H54 (cell line): ENCODE measurements at places on chromosomes 4 and X.

GRCh38 chrX:44071847-44072551, 98.8 kb upstream of the NDP start:
- DNase-seq: peak; percentile 6

DNA sequence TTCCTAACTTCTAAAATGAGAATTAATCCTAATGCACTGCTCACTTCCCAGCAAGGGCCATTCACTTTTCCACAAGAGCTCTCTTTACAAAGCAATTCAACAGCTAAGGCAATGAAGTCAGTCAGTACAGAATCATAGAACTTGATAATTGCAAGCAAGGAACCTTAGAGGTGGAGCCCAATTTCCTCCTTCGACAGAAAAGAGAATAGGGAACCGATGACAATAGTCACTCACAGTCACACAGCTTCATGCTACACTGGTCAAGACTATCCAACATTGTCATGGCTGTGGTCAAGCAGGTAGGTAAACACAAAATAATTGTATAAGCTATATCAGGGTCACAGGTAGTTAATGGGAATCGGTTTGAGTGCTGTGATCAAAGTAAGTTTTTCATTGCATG, 90.0 kb downstream of the ELOVL6 start:
- DNase-seq: no peak

GRCh38 chr4:7770224-7771050, 169.2 kb downstream of the AFAP1 start:
- DNase-seq: no peak

- DNase-seq: no peak
These were observed 721 bp downstream of the FAM184B start for GRCh38 chr4:17780501-17781299.

DNA sequence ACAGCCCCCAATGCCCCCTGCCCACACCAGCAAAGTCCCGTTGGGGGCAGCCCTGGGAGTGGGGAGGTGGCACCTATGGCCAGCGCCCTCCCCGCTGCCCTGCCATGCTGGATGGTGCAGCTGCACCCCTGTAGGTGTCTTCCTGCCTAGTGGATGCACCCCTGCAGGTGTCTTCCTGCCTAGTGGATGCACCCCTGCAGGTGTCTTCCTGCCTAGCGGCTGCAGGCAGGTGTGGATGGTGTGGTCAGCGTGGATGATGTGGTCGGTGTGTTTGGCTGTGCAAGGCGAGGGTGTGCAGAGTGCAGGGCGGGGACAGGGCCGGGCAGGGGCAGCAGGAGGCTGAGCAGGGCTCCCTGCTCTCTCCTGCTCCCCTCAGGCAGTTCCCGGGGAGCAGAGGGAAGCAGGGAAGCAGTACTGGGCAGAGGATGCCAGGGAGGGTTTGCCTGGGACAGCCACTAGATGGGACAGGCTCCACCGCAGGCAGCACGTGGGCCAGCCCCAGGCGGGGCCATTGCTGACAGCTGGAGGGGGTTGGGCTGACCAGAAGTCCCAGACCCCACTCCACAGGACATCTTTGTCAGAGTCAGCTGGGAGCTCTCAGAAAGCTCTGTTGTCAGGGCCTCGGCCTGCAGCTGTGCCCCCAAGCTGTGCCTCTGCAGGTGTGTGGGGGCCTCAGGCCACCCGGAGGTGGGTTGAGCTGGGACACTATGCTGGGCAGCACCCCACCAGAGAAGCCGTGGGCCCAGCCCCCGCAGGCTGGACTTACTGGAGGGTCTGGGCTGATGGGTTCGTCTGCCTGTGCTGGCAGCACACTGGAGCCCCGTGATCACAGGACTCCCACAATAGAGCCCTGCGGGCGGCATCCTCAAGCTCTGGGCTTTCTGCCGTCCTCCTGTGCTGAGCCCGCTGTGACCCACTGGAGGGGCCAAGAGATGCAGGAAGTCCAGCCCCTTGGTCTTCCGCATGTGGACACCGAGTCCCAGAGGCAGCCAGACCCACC, 23.7 kb downstream of the DOK7 start:
- no peak for DNase-seq

DNA sequence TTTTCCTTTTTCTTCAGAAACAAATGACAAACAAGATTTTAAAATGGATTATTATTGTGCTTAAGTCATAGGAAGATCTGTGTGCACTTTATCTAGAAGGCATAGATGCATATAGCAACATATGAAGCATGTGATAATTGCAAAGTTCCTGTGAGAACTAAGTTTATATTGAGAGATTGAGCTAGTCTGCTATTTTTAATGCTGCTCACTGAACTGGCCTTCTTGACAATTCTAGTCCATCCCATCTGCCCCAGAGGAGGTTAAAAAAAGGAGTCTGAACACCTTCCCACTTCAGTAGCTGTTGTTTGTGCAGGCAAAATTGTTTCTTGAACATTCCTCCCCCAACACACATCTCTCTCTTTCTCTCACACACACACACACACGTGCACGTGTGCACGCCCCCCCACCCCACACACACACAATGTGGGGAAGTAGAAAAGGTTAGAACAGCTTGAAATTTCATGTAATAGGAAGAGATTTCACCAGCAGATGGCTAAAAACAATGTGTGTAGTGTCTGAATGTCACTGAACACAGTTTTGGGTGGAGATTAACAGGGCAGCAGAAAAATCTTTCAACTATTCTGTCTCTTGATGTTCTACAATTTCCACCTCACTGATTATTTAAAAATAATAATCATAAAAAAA, 108.0 kb downstream of the GPM6A start:
- no peak for DNase-seq

GRCh38 chr4:164177753-164178152, 576.2 kb upstream of the SMIM31 start:
- no peak for DNase-seq

GRCh38 chr4:89781321-89781720, 55.6 kb downstream of the SNCA start:
- no peak for DNase-seq

GRCh38 chr4:155972098-155972497, 18.4 kb upstream of the CTSO start:
- DNase-seq: no peak

GRCh38 chr4:183563874-183564273, 59.0 kb downstream of the ING2 start:
- peak; percentile 27 for DNase-seq

DNA sequence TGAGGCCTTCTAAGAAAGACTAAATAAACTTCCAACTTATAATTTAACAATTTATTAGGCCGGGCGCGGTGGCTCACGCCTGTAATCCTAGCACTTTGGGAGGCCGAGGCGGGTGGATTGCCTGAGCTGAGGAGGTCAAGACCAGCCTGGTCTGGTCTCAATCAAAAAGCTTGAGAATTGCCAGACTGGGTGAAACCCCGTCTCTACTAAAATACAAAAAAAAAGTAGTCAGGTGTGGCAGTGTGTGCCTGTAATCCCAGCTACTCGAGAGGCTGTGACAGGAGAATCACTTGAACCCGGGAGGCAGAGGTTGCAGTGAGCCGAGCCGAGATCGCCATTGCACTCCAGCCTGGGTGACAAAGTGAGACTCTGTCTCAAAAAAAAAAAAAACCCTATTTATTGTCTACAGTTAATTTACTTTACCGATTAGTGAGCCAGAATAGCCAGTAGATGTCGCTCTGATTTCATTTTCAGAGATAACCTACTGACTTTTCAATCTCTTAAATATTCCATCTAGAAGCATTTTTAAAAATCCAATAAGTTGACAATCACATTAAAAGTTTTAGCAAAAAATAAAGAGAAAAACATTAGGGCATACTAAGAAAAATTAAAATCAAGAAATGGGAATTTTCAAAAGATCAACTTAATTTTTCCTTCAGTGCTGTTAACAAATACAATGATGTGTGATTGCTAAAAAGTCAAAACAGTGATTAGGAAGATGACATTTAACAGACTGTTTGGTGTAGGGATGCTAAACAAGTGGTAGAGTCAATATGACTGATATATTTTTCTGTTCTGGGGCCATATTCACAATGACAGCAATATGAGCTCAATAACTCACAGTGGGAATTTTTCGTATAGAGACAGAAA, 4.3 kb upstream of the SHROOM3 start:
- DNase-seq: no peak

DNA sequence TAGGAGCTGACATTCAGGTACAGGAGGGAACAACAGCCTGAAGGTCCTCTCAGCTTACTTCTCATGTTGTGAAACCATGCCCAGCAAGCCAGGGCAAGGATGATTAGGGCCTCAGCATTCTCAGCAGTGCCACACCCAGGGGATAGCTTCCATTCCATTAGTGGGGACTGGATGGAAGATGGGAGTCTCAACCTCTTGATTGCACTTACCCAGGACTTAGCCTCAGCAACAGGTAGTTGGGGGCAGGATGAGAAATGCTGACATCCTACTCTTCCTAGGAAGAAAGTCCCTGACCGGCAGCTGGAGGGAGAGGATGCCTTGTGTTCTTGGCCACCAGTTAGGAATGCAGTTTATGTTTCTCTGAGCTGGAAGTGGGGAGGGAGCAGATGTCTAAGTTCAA, 8.8 kb upstream of the BEX3 start:
- DNase-seq: no peak

DNA sequence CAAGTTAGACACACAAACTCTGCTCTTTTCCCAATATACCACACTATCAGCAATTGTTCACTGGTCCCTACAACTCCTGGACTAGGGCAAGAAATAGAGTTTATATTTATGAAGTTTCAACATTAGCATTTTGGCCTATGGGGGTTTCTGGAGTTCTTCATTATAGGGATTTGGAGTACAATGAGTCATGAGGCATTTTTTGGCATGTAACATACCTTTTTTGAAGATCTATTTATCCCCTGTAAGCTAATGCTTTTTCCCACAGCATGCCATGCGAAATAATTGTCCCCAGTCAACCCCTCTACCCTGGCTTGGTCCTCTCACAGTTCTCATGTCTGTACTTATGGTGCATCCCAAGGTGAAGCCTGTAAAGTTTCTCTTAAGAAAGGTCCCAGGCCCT, 36.7 kb upstream of the EDA2R start:
- DNase-seq: no peak

- DNase-seq: no peak
These were observed 110.5 kb downstream of the PCDH18 start for GRCh38 chr4:137421796-137422195.

DNA sequence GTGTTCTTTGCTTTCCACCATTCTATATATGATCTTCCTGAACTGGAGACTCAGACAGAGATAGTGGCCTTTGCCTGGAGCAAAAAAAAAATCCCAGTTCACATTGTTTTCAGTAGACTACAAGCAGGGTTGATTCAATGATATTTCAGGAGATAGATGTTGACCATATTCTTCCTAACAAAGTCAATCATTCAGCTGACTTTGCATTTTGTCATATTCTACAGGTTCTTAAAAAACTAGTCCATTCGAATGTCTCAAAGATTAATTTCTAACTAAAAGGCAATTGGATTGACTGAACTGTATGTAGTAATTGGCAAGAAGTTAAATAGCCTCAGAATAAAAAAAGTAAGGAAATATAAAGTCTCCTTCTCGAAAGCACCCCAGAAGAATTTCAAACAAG, 479.5 kb downstream of the NKX6-1 start:
- DNase-seq: no peak

- peak; percentile 38 for DNase-seq
These were observed 62.9 kb downstream of the ANAPC4 start for GRCh38 chr4:25439918-25440477.

GRCh38 chrX:137354851-137355250, 211.1 kb upstream of the ZIC3 start:
- DNase-seq: no peak

DNA sequence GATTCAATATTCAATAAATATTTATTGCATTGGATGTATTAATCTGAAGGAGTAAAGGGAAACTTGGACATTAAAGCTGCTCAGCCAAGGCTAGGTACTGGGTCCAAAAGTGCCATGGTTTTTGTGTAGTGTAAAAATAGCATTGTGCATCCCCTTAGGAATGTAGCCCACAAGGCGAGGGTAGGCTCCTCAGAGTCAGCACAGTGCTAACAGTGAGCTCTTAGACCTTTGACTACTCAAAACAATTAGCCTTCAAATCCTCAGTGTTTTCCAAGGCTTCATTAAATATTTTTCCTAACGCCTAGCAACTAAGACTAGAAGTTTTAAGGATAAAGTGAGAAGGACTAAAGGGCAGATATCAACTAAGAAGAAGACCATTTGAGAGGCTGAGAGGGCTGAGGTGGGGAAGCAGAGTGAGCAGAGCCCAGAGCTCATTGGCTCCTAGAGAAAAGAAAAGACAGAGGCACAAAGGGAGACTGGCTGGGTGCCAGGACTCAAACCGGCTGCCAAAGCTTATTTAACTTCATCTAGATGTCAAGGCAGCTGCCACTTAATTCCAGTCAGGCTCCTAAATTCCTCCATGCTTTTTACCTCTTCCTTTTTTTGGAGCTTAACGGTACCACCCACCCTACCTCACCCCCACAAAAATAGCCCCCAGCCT, 17.0 kb downstream of the PRKG2 start:
- DNase-seq: no peak

DNA sequence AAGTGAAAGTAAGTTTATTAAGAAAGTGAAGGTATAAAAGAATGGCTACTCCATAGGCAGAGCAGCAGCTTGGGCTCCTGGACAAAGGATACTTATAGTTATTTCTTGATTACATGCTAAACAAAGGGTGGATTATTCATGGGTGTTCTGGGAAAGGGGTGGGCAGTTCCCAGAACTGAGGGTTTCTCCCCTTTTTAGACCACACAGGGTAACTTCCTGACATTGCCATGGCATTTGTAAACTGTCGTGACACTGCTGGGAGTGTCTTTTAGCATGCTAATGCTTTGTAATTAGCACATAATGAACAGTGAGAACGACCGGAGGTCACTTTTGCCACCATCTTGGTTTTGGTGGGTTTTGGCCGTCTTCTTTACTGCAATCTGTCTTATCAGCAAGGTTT, 557.6 kb downstream of the SPRY1 start:
- DNase-seq: no peak

GRCh38 chr4:7234355-7235029, 42.2 kb downstream of the SORCS2 start:
- no peak for DNase-seq

GRCh38 chr4:38994135-38994534, 38.1 kb downstream of the TMEM156 start:
- no peak for DNase-seq

DNA sequence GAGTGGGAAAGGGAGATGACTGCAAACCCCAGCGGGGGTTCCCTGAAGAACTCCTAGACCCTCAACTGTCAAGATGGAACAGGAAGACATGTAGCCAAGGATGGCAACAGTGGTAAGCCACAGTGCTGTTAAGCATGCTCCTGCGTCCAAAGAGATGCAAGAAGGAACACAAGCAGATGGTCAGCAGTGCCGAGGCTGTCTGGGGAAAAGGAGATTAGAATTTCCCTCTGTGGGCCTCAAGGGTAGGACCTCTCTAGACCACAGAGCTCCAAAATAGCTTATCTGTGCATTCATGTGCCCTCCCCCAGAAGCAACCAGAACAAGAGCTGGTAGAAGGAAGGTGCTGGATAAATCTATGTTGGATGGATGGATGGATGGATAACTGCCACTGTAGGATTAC, 82.0 kb upstream of the CPEB2 start:
- DNase-seq: no peak

- DNase-seq: no peak
These were observed 264.3 kb downstream of the TECRL start for GRCh38 chr4:64144994-64145393.

- DNase-seq: no peak
These were observed 7.7 kb downstream of the HPGDS start for GRCh38 chr4:94334962-94335361.
